ENCODE measurements at places on chromosomes 11 and 22. TPM values are rescaled to one million over a fixed set of nuclear protein-coding genes. Genes with fewer than 3 reads are reported as not detected.

RAB36 gene
- 0.22 TPM for total RNA-seq

GRCh38 chr11:33723238-33723881 lies 12.9 kb downstream of the CD59 start:
- peak; percentile 56 for DNase-seq

DNA sequence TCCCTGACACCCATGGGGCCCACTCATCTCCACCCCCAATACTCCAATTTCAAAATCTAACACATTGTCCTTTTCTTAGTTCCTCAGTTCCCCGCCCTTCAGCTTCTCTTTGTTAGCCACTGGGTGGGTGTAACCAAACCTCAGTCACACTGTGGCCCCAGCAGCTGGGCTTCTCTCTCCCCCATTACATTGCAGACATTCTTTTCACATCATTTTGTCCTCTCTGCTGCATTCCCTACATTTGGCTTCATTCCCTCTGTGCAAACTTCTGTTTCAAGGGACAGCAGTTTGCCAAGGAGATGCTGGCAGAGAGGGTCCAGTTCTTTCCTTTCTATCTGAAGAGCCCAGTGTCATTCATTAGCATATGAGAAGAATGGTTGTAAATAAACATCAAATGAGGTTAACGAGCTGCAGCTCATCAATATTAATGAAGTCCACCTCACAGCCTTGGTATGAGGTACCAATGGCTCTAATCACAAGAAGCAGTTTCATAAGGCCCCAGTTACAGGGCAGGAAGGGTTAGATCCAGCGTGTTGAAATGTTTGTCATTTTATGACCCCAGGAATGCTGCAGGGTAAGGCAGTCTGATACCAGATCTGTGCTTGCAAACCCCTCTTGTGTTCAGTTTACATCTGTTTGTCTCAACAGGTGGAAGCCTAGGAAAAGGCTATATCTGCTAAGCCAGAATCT lies 72.3 kb downstream of the ARFGAP2 start:
- DNase-seq, result no peak

DNA sequence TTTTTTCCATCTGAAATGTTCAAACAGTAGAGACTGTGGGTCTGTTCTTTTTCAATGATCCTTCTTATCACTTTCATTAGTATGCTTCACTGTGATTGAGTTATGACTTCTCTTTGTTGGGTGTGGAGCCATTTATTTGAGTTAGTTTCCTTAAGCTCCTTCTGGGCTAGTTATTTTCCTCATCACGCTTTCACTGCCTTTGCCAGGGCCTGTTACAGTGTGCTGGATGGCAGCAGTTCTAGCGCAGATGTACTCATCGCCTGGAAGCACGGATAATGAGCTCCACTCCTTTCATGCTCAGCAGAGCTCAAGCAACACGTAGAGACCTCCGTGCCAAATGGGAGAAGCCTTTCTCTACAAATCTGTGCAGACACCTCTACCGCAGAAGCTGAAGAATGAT lies 7.0 kb upstream of the ARHGAP42 start:
- no peak for DNase-seq

MADD gene
- 17.5 TPM for total RNA-seq

- DNase-seq, result peak; percentile 82
These were observed 65.0 kb upstream of the TMEM45B start for GRCh38 chr11:129750343-129751292.

TMEM134 gene
- total RNA-seq, result 57.1 TPM

DNA sequence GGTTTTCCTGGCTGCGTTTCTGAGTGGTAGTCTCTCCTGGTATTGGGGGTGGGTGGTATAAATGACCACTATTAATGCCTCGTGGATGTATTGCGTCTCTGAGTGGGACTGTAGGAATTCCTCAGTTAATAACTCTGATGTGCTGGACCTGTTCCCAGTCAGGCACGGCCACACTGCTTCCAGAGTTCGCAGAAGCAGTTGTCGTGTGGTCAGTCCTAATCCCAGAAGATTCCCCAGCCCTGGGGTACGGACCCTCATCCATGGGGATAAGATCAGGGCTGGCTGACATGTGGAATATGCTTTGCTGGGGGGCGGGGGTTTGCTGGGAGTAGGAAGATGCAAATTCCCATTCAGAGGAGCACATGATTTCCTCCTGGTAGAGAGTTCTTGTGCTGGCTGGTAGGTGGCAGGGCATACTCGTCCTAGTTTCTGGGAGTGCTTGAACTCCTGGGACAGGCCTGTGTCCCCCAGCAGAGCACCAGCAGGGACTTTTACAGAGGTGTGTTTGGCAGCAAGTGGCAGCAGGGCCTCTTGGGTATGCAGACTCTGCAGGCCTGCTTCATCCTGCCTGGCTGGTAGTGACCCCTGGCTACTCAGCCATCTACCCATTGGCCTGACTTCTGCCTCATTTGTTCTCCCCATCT lies 157.4 kb downstream of the NAV2 start:
- no peak for DNase-seq

DBX1 gene
- not detected for total RNA-seq

DNA sequence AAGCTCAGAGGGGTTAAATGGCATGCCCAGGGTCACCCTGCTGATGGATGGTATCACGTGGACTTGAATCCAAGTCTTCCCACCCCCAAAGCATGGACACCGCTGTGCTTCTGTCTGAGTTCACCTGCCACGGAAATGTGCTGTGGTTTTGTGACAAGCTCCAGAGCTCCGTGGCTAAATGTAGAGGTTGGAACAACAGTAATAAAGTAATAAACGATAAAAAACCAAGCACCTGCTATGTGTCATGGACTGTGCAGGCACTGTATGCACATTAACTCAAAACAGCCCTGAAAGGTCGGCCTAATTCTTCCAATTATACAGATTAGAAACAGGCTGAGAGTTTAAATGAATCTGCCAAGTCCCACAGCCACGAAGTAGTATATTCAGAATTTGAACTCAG lies 182.1 kb upstream of the NAV2 start:
- DNase-seq, result no peak

DNA sequence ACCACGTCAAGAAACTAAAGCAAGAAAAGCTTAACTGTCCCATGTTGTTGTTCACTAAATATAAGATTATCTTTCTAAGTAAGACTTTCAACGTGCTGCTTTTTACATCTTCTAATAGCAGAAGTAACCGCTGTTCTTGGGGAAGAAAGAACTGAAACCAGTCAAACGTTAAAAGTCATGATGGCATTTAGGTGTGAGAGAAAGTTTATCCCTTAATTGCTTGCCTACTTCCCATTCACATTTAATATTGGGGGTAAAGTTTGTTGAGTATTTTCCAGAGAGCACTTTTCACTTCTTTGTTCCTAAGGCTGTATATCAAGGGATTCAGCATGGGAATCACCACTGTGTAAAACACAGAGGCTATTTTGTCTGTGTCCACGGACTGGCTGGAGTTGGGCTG lies 970 bp downstream of the OR5B21 start:
- DNase-seq, result no peak

DNA sequence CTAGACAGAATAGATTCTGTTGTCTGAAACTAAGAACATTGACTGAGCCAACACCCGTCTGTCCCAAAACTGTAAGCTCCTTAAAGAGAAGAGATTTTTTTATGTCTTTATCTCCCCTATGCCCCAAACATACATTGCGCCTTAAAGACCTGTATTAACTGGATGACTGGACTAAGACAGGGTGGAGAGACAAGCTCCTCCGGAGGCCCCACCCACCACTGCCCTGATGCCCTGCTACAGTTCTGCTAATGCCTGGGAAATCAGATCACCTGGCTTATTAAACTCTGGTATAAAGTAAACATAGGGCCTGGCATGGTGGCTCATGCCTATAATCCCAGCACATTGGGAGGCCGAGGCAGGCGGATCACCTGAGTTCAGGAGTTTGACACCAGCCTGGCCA lies 203.7 kb downstream of the TENM4 start:
- no peak for DNase-seq

DNA sequence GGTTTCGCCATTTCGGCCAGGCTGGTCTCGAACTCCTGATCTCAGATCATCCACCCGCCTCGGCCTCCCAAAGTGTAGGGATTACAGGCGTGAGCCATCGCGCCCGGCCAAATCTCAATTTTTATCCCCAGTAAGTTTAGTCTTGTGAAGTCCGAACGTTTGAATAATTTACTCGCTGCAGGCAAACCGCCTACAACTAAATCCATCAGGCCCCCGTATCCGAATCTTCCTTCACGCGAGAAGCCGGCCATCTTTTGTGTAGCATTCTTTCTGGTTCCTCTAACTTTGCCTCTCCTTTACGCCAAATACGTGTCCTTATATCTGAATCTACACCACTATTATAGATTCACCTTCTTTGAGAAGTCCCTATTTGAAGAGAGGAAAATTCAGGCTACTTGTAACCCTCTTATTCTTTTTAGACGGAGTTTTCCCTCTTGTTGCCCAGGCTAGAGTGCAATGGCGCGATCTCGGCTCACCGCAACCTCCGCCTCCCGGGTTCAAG lies 581 bp upstream of the EIF3L start:
- DNase-seq, result no peak

GRCh38 chr11:64684357-64684756 lies 38.6 kb downstream of the NRXN2 start:
- no peak for DNase-seq

CLMP gene
- 2.9 TPM for total RNA-seq

DNA sequence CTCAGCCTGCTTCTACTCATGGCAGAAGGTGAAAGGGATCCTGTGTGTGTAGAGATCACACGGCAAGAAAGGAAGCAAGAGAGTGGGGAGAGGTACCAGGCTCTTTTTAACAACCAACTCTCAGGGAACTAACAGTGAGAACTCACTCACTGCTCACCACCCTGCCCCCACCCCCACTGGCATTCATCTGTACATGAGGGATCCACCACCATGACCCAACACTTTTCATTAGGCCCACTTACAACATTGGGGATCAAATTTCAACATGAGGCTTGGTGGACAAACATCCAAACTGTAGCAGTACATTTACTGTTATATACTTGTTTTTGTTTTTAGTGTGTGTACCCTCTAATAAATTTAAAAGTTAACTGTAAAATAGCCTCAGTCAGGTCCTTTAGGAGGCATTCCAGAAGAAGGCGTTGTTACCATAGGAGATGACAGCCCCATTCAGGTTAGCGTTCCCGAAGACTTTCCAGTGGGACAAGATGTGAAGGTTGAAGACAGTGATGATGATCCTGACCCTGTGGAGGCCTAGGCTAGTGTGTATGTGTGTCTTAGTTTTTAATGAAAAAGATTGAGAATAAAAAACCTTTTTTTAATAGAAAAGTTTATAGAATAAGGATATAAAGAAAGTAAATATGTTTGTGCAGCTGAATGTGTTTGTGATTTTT lies 11.3 kb downstream of the CUL5 start:
- peak; percentile 37 for DNase-seq

IGF2 gene
- 471 TPM for total RNA-seq

- DNase-seq, result no peak
These were observed 56.1 kb downstream of the KIAA1671 start for GRCh38 chr22:25008666-25009065.

RASL10A gene
- total RNA-seq, result 0.61 TPM

- DNase-seq, result no peak
These were observed 28.1 kb upstream of the CHORDC1 start for GRCh38 chr11:90250970-90251369.

- DNase-seq, result peak; percentile 38
These were observed 46.3 kb downstream of the BRD1 start for GRCh38 chr22:49781289-49781782.

- no peak for DNase-seq
These were observed 10.1 kb upstream of the PRSS23 start for GRCh38 chr11:86790195-86790725.

Data from psoas muscle (tissue), 8 donors.